ENCODE measurements at places on chromosomes 2 and 18.

DNA sequence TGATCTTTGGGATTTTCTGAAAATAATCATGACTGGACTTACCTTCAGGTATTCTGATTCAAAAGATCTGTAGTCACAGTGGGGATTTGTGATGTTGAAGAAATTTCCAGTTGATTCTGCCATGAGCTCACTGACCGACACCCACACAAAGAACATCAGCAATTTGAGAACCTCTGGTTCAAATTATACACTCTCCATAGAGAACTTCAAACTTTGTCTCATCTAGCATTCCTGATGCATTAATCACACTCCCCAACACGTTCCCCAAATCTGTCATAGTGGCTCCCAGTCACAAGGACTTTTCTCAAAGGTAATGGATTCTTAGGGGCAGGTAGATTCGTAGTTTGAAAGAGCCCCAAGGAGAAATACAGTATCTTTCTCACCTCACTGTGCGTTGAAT lies 584.3 kb downstream of the FBXO15 start:
- DNase-seq = no peak

DNA sequence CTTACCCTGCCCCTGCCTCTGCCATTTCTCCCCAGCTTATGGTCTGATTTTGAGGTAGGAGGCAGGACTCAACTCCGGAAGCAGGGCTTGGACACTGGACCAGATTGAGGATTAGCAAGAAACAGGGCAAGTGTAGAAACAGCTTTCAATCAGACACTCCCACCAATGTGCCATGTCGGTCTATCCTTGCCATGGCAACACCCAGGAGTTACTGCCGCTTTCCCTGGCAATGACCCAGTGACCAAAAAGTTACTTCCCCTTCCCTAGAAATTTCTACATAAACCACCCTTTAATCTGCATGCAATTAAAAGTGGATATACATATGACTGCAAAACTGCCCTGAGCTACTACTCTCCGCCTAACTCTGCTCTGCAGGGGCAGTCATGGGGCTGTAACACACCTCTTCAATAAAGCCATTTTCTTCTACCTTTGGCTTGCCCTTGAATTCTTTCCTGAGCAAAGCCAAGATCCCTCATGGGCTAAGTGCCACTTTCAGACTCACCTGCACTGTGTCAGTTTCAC lies 156.7 kb downstream of the LPIN1 start:
- DNase-seq = no peak

DNA sequence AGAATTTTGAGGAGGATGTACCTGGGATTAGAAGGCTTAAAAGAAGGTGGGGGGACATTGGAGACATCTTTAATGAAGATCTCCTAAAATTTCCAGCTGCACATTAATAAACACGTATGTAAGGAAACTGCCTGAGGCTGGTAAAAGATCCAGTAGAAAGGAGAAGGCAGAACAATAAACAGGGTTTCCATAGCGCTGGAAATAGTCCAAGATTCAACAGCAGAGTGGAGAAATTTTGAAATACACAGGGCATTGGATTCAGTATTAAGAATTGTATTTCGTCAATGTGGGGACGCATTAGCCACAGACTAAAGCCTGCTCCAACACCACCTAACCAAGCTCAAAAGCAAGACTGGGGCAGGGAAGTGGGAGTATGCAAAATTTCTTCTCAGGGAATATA lies 606.9 kb upstream of the NRXN1 start:
- DNase-seq = no peak

- no peak for DNase-seq
These were observed 96.4 kb downstream of the ITGB1BP1 start for GRCh38 chr2:9326975-9327374.

- DNase-seq = no peak
These were observed 13.9 kb upstream of the MBOAT2 start for GRCh38 chr2:9017411-9017810.

DNA sequence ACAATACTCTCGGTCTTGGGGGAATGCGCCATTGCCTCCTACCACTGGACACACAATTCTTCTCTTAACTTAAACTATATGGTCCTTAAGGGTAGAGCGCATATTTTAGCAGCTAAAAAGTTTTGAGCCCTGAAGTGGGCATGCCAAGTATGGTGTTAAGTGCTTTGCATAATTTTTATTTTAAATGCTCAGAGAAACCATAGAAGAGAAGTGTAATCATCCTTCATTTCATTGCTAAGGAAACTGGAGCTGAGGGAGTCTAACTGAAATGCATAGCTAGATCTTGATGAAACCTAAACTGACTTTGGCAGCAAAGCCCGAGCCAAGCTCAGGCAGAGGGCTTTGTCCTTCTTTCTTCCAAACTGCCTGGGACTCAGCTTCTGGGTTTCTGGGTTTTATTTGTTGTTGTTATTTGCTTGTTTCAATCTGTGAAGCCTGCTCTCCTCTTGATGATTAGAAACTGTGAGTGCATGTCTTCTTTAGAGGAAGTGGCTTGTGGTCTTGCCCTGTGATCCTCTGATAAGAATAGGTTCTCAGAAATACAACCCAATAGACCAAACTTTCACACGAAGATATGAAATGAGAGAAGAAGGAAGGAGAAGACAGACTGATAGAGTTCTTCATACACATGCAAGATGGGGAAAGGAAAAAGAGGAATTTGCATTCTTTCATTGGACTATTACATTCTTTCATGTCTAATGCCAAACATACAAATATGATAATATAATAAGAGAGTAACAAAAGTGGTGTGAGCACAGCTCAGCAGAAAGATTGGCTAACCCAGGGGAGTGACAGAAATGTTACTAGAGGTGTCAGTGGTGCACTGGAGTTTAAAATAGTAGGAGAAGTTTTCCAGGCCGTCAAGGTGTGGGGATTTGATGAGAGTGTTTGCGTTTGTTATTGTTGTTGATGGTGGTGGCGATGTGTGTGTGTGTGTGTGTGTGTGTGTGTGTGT lies 7.5 kb upstream of the RNF144A start:
- DNase-seq = no peak

- DNase-seq = no peak
These were observed 114.1 kb downstream of the ZNF516 start for GRCh38 chr18:76380791-76381405.

GRCh38 chr2:217993817-217994463 lies 8.9 kb downstream of the TNS1 start:
- no peak for DNase-seq

- DNase-seq = no peak
These were observed 51.2 kb upstream of the CREB1 start for GRCh38 chr2:207478572-207478971.
